ENCODE measurements at places on chromosomes 5 and 9.

- DNase-seq, result no peak
These were observed 158.7 kb downstream of the DRD1 start for GRCh38 chr5:175285261-175285660.

- peak; percentile 46 for DNase-seq
These were observed 229.7 kb downstream of the MRPS30 start for GRCh38 chr5:45038366-45038987.

GRCh38 chr5:61200582-61201155 is 38.4 kb upstream of the SMIM15 start:
- no peak for DNase-seq

DNA sequence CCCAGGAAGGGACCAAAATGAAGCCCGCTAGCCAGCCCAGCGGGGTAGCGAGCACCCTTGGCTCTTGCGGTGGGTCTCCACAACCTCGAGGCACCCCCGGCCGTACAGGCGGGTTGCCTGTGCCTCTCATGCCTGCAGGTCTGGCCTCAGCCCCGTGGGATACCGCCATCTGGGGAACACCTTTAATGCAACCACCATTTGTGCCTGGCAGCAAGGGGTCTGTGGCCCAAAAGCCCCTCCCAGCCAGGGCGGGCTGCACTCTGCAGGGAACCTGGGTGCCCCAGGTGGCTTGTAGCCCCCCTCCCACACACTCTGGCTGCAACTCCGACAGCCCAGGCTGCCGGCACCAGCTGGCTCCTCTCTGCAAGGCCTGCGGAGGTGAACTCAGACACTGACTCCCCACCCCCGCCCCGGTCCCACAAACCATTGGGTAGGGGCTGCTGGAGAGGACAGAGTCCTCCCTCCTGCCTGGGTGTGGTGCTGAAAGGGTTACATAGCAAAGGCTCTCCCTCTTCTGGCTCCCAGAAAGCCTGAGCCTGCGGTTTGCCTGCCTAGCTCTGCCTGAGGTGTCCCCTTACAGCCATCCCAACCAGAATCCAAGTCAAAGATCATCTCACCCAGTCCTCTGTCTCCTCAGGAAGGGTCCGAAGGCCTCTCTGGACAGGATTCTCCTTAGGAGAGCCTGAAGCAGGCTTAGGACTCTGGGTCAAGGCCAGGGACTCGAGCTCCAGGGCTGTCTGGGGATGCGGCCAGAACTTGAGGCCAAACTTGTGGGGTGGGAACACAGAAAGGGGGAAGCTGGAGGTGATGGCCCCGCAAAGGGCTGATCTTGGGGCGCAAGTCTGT is 109.4 kb downstream of the PSD2 start:
- DNase-seq, result no peak

DNA sequence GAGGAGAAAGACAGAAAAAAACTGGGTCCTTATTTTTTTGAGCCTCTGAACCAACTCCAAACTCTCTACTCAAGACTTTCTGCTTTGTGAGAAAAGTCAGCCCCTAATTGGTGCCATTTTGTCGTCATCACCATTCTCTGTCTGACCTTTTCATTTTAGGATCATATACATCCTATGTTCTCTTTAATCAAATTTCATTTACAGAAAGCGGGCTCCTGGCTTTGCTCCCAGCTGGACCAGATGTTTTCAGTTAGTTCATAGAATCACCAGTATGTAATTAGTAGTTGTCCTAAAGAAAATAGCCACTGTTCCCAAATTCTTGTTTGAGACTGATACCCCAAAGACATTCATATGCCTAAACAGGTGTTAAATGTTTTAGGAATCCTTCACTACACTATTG is 28.6 kb upstream of the SLCO4C1 start:
- DNase-seq, result no peak

- DNase-seq, result peak; percentile 43
These were observed 93.6 kb upstream of the TLE4 start for GRCh38 chr9:79477955-79478771.

- DNase-seq, result no peak
These were observed 183.3 kb downstream of the SEMA5A start for GRCh38 chr5:9362600-9362999.

GRCh38 chr9:34431667-34432066 is 26.7 kb downstream of the FAM219A start:
- DNase-seq, result no peak

GRCh38 chr5:140546851-140547507 is 483 bp upstream of the EIF4EBP3 start:
- DNase-seq, result peak; percentile 53

GRCh38 chr5:35954175-35954574 is 15.8 kb upstream of the CAPSL start:
- DNase-seq, result no peak

DNA sequence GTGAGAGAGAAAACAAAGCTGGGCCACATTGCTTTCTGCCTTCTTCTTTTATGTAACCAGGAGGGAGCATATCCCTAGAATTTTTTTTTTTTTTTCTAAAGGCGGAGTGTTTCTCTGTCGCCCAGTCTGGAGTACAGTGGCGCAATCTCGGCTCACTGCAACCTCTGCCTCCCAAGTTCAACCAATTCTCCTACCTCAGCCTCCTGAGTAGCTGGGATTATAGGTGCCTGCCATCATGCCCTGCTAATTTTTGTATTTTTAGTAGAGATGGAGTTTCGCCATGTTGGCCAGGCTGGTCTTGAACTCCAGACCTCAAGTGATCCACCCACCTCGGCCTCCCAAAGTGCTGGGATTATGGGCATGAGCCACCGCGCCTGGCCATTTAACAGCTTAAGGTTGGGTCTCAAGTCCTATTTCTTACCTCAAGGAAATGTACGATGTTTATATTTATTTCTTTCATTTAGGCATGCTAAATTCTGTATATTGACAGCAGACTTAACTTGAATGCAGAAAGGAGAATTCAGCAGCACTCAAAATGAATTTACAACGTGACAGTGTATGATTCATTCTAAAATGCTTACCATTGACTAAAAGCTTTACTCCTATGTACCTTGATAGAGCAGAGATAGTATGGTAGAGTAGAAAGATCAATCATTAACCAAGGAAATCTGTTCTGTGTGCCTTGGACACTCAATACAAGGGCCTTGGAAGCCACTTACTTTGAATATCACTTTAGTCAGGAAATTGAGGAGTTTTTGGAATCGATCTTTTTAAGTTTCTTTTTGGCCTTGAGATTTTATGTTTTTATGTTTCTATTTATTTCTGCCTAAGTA is 100.9 kb downstream of the F2RL2 start:
- no peak for DNase-seq

- DNase-seq, result no peak
These were observed 96.5 kb upstream of the SLC25A48 start for GRCh38 chr5:135737701-135738563.

- no peak for DNase-seq
These were observed 4.8 kb upstream of the ZNF79 start for GRCh38 chr9:127419348-127419747.

DNA sequence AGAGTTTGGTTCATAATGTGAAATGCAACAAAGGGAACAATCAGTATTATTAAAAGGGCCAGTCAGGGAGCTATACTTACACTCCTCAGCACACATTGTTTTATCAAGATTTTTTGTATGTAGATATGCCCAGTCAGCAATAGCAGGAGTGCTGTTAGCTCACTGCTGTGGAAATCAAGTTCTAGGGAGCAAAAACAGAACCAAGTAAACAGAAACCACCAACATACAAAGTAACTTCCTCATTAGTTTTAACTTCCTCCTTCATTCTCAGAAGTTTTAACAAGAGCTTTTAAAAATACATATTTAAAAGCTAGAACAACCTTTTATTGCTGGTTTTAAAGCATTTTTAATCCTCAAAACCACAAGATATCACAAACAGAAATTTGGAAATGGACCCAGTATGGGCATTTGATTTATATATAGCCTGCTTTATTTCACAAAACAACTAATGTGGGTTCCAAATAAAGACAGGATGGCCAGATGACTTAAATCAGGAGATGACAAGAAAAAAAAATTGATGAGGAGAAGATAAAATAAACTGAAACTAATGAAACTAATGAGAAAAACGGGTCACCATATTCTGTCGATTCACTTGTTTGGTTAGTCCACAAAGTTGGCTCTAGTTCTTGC is 178.5 kb downstream of the ADAMTS12 start:
- DNase-seq, result no peak

GRCh38 chr9:133204993-133205336 is 4.1 kb downstream of the OBP2B start:
- DNase-seq, result no peak

DNA sequence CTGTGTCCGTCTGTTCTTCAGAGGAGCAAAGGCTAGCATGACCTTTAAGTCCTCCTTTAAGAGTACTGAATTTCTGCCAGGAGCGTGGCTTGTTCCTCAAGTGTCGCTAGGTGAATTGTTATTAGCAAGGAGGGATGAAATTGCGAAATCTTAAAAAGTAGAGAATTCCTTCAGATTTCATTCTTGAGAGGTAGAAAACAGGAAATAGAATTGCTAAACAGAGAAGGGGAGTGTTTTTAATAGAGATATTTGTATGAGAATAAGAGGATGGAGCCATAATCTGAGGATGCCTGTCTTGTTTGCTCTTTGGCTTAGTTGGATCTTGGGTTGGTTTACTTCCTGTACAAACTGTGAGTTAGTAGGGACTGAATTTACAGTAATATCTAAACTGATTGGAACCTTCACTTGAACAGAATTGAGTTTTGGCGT is 39.2 kb downstream of the EXOSC2 start:
- DNase-seq, result no peak

DNA sequence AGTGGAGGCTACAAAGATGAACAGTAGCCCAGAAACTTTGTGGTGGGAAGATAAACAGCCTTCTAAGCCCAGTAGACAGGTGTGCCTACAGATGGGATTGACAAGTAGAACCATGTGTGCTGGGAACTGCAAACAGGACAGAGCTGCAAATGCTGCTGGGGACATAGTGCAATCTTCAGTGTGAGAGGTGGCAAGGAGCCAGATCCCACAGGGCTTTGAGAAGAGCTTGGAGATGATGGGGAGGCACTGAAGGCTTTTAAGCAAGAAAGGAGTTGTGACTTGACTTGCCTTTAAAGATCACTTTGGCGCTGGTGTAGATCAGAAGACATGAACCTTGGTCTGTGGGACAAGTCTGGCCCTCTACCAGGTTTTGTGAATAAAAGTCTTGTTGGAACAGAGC is 675.2 kb downstream of the ACTL7B start:
- no peak for DNase-seq

GRCh38 chr5:155761502-155761901 is 565.5 kb upstream of the SGCD start:
- no peak for DNase-seq

DNA sequence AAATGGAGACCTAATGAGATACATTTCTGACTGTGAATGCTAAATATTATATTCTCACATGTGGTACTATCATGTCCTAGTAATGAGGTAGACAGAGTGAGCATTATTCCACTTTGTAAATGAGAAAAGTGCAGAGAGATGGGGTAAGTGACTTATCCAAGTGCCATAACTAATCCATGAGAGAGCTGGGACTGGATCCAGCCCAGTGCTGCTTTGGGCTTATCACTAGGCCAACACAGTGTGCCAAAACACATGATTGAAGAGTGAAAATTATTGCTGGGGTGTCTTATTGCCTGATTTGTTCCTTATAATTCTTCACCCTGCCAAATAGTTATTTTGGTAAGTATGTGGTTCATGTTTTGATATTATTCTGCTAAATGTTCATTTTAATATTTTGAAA is 442.2 kb upstream of the GRAMD2B start:
- DNase-seq, result no peak

- peak; percentile 86 for DNase-seq
These were observed 24.9 kb downstream of the SNX24 start for GRCh38 chr5:122870219-122870856.

GRCh38 chr9:79447308-79447605 is 124.5 kb upstream of the TLE4 start:
- no peak for DNase-seq

DNA sequence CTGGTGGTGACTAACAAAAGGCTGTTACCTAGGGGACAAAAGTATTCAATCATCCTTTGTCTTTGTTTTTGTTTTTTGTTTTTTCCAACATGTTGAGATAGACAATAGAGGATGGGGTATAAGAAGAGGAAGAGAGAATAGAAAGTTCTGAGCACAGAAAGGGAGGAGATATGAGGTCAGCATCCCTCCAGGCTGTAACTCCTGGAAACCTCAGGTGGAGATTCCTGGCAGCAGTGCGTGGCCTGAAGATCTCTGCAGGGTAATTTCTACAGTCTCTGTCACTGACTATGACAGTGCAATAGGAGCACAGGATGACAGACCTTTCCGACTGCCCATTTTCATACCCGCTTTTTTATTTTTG is 112.1 kb downstream of the ADRB2 start:
- no peak for DNase-seq

- DNase-seq, result peak; percentile 50
These were observed 126.6 kb upstream of the IL12B start for GRCh38 chr5:159456722-159457465.

DNA sequence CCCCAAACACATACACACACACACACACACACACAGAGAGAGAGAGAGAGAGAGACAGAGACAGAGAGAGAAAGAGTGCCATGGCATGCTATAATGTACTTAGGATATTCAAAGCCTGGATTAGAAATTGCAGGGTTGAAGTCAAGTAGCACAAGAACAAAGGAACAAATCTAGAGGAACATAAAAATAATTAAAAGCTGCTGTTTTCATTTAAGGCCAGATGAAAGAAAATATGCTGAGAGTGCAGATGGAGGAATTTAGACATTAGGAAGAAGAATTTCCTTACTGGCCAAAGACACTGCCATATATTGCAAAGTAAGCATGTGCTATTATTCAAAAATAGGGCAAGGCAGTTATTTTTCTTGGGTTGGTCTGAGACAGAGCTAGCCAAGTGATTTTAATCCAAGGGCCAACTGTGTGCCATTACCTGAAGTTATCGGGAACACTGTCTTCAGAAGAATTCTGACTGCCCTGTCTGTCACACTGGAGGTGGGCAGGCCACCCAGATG is 31.7 kb downstream of the HSD17B3 start:
- no peak for DNase-seq

GRCh38 chr5:6243706-6244338 is 134.5 kb downstream of the MED10 start:
- no peak for DNase-seq

GRCh38 chr9:108467161-108467560 is 388.6 kb downstream of the ACTL7B start:
- no peak for DNase-seq

- peak; percentile 99 for DNase-seq
These were observed 55.9 kb upstream of the STXBP1 start for GRCh38 chr9:127555840-127556820.

GRCh38 chr5:158463938-158464337 is 605.0 kb upstream of the CLINT1 start:
- DNase-seq, result no peak

GRCh38 chr9:21708260-21708711 is 94.2 kb upstream of the MTAP start:
- no peak for DNase-seq

DNA sequence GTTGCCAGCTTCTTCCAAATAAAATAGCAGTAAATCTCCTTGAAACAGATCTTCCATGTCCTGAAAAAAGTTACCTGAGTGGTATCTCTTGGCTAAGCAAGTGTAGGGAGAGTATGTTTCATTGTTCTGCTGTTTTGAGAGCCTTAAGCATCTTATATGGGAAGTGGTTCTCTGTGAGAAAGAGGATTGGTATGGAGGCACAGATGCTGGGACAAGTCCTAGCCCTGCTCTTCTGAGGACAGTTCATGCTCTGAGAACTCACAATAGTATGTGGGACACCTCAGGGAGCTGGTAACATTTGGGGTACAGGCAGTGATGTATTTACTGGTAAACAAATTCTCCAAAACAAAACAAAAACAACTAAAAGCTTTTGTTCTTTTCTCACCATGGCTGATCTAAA is 2.0 kb downstream of the PPP3R2 start:
- peak; percentile 15 for DNase-seq

Data from ELR (cell line).